ENCODE measurements at places on chromosomes 7 and 10.

DNA sequence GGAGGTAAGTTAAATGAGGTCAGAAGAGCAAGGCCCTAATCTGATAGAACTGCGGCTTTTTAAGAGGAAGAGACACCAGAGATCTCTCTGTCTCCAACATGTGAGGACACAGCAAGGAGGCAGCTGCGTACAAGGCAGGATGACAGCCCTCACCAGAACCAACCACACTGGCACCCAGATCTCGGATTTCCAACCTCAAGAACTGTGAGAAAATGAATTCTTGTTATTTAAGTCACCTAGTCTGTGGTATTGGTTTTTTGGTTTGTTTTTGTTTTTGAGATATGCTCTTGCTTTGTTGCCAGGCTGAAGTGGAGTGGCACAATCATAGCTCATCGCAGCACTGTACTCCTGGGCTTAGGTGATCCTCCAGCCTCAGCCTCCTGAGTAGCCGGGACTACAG is 127.2 kb downstream of the DLG5 start:
- DNase-seq: peak; percentile 3

GRCh38 chr10:10293481-10293951 is 724.2 kb upstream of the CELF2 start:
- no peak for DNase-seq

GRCh38 chr7:110065121-110065520 is 1025.8 kb upstream of the LRRN3 start:
- DNase-seq: no peak

DNA sequence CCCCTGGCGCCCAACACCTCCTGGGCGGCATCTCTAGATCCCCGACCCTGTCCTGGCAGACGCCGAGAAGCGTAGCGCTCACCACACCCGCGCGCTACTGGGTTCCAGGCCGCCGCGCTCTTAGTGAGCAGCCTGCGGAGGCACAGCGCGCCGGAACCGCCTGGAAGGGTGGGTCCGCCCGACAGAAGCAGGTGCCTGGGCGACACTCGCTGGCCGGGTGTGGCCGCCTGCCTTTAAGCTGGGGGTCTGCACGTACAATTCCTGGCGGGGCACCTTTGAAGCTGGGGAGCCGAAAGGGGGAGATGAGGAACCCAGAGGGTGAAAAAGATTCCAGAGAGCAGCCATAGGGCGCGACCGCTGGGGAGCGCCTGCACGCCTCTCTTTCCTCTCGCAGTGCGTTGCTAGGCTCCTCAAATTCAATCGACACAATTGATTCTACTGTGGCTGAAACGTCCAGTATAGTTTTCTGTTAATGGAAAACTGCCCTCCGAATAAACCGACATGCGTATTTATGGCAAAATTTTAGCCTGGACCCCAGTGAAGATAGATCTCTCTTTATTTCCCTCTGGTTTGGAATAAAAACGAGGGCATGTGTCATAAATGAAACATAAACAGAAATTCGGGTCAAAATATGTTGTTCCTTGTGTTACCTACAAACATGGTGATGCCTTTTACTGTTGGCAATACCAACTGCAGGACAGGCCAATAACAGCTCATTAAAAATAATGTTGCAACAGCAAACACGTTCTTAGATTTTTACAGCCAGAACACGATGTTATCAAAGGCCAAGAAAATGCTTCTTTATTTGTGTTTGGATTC is 4.6 kb downstream of the HMX3 start:
- no peak for DNase-seq

DNA sequence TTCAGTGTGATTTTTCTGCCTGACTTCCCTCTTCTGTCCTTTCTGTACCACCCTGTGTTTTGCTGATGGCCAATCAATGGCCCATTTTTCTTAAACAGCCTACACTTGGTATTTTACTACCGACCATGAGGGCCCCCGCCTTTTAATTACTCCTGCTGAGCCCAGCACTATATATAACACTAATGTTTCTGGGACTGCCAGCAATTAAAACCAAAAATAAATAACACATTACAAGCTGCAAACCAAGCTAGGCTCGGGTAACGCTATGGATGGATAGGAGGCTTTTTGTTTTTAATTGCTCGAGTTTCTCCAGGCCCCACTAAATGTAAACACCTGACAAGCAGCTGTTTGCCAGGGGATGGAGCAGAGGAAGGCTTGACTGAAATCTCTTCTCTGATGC is 915.4 kb upstream of the AUTS2 start:
- DNase-seq: no peak

DNA sequence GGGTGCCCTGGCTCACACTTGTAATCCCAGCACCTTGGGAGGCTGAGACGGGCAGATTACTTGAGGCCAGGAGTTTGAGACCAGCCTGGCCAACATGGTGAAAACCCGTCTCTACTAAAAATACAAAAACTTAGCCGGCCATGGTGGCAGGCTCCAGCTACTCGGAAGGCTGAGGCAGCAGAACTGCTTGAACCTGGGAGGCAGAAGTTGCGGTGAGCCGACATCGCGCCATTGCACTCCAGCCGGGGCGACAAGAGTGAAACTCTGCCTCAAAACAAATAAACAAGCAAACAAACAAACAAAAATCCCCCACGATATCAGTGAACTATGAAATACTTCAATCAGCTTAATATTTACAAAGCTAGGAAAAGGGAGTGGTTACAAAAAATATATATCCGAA is 382.3 kb upstream of the KCND2 start:
- no peak for DNase-seq
